Esophagus muscularis mucosa (tissue), 4 donors: ENCODE measurements at places on chromosomes 3 and 15. TPM values are rescaled to one million over a fixed set of nuclear protein-coding genes. Genes with fewer than 3 reads are reported as not detected.

The THRB gene
- 68.6 TPM for total RNA-seq

- peaks cover 93% of the 10 kb centered on the region for H3K4me1 ChIP-seq
- H3K27me3 ChIP-seq = no peaks in the 10 kb centered on the region
- no peak overlapping the region for H3K4me3 ChIP-seq
- no peaks in the 10 kb centered on the region for H3K36me3 ChIP-seq
These were observed 9.7 kb downstream of the COL8A1 start for GRCh38 chr3:99648101-99648500.

DNA sequence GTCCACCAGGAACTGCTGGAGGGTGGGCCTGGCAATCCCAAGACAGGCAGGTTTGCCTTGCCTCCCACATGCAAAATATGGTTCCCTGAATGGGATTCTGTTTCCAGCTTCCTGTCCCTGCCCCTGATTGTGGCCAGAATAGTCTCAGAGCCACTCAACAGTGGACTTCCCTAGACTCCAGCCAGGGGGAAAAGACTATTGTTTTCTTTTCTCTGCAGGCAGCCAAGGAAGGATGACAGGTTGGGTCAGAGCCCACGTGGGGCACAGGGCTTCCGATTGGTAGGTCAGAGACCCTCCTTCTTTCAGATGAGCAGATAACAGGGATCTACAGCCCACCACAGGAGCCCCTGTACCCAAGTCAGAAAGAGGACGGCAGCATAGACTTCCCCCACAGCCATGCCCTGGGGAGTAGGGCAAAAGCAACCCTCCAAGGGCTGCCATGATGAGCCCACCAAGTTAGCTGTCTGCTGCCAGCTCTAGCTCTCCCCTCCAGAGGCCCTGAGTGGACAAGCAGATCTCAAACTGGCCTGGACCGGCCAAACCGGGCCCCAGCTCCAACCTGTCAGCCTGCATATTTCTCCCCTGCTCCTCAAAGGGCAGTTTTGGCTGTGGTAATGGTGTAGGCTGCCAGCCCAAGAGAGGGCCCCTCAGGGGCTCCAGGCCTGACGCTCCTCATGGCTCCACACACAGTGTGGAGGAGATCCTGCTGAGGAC, 6.4 kb downstream of the TLR9 start:
- H3K4me3 ChIP-seq = no peak overlapping the region
- H3K27me3 ChIP-seq = no peaks in the 10 kb centered on the region
- peaks cover 38% of the 10 kb centered on the region for H3K4me1 ChIP-seq
- no peak for DNase-seq
- peak overlapping the region; percentile 60 for H3K27ac ChIP-seq

DNA sequence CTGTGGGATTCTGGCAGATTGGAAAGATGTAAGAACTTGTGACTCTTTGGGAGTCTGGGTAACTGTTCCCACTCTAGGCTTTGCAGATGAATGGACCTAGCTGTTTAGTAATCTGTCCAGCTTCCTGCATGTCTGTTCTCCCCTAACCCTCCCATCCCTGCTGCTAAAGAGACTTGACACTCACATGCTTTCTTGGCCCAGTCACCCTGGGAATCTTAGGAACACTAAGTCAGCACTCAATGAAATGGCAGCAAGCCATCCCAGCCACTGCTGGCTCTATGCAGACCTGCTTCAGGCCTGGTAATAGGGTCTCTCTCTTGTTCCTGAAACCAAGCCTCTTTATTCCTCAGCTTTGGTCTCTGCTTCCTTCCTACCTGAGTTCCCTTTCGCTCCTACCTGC, 63.7 kb upstream of the THSD4 start:
- no peaks in the 10 kb centered on the region for H3K36me3 ChIP-seq
- no peak for DNase-seq
- no peaks in the 10 kb centered on the region for H3K27me3 ChIP-seq

GRCh38 chr3:121821421-121822199, 13.2 kb downstream of the IQCB1 start:
- H3K27ac ChIP-seq = no peak overlapping the region
- H3K4me3 ChIP-seq = no peak overlapping the region
- H3K36me3 ChIP-seq = peaks cover 87% of the 10 kb centered on the region
- H3K27me3 ChIP-seq = no peaks in the 10 kb centered on the region

DNA sequence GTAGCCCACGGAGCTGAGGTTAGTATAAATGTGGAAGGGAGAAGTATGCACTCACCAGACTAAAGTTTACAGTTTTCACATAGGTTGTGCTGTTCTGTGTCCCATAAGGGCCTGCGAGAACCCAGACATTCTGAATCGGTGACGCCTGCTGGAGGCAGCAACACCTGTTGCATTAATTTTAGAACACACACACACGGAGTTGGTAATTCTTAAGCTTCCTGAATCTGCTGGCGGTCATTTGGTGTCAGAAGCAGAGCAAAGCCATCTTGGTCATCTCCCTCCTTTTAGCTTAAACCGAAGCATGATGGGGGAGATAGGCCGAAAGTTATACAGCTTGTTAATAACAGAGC, 41.1 kb upstream of the AP3B2 start:
- peak overlapping the region; percentile 93 for H3K4me3 ChIP-seq
- peak overlapping the region; percentile 88 for H3K27ac ChIP-seq
- H3K27me3 ChIP-seq = no peaks in the 10 kb centered on the region
- no peak for DNase-seq
- peaks cover 22% of the 10 kb centered on the region for H3K4me1 ChIP-seq
- peaks cover 12% of the 10 kb centered on the region for H3K36me3 ChIP-seq

The VWA5B2 gene
- 0.33 TPM for total RNA-seq

The EIF4E3 gene
- total RNA-seq = 39.7 TPM

The C3orf33 gene
- total RNA-seq = 2.9 TPM

The CCR2 gene
- total RNA-seq = 1.3 TPM

The PLOD2 gene
- 52.1 TPM for total RNA-seq

DNA sequence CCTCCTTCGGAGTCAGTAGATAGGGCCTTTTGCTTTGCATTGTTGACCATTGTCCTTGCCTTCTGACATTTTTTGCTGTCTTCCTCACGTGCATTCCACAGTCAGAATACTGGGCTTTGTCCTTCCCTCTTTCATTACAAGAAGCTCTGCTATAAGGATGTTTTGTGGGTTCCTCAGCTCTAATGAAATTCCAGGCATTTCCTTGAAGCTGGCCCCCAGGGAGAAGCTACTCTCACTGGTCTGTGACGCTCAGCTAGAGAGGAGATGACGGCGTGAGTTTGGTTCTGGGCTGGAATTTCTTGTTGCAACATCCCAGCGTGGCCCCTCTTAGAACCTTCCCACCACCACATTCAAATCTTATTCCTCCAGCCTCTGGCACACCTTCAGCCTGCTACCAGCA, 210.2 kb downstream of the TJP1 start:
- H3K27me3 ChIP-seq = no peaks in the 10 kb centered on the region
- H3K4me1 ChIP-seq = no peaks in the 10 kb centered on the region
- no peak for DNase-seq

DNA sequence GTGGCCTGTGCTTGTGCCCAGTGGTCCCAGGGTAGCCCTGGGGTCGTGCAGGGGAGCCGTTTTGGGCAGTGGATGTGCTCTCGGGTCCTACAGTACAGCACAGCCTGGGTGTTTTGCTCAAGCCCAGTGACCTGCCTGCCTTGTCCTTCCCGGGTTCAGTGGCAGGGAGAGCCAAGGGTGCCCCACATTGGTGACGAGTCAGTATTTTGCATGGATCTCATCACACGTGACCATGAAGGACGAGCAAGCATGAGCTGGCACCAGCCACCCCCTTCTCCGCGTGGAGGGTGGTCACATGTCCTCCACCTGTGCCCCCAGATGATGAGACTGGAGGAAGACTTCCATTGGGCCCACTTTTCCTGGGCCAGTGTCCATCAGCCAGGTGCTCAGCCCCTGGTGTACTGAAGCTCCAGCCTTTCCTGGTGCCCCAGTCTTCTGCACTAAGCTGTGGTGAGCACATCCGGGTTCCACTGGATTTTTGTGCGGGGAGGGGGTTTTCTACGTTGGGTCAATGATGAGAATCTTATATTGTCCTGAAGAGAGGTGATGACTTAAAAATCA, 197.5 kb downstream of the UBE3A start:
- no peaks in the 10 kb centered on the region for H3K27me3 ChIP-seq
- H3K36me3 ChIP-seq = no peaks in the 10 kb centered on the region
- no peaks in the 10 kb centered on the region for H3K4me1 ChIP-seq
- no peak for DNase-seq
- no peak overlapping the region for H3K4me3 ChIP-seq

The AHSG gene
- not detected for total RNA-seq

DNA sequence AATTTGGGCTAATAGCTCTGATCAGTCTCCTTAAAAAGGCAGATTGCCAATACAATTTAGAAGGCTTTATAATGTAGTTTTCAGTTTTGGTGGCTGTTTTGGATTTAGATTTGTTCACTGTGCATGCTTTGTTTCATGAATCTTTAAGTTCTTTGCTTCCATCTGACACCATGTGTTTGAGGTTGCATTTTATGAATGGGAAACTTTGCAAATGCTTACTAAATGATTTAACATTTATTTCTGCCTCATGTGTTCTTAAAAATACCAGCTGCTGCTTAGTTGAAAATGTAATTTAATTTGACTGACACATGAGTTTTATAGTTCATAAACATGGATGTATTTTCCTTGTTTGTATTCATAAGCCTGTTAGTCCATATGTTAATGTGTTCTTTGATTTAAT, 78.6 kb downstream of the RNF13 start:
- H3K4me1 ChIP-seq = peaks cover 31% of the 10 kb centered on the region
- no peak overlapping the region for H3K27ac ChIP-seq
- H3K27me3 ChIP-seq = no peaks in the 10 kb centered on the region
- H3K36me3 ChIP-seq = peaks cover 9% of the 10 kb centered on the region

The MINAR1 gene
- 0.13 TPM for total RNA-seq

The PRSS50 gene
- total RNA-seq = 0.32 TPM

The EFCC1 gene
- 9.1 TPM for total RNA-seq

- peaks cover 23% of the 10 kb centered on the region for H3K4me1 ChIP-seq
- H3K4me3 ChIP-seq = no peak overlapping the region
- DNase-seq = no peak
These were observed 23.7 kb downstream of the PHLDB2 start for GRCh38 chr3:111882799-111883198.
